ENCODE measurements at places on chromosomes 11 and 22.
A peak's percentile ranks its signal among the peaks of the same experiment; 100 is the strongest.

DNA sequence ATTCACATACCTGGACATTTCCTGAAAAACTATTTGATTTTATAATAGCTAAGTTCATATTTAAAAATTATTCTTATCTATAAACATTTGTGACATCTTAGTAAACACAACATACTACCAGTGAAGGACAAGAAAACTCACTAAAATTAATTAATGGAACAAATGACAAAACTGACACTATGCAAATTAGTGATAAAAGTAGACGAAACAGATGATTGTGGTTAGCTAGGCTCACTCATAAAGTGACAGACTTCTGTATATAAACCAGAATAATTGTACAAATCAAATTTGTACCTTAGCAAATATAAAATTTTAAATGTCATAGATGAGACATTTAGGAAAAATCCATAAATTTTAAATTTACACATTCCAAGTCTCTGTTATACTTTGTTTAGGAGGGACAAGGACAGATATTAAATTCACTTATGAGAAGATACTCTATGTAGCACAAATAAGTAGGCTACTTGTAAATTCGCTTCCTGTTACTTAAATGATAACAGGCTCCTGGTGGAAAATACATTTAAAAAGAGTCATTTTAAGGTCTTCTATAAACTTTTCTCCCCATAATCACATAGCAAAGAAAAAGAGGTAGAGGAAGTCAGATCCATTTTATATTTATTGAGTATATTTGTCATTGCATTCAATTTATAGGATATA is 81.2 kb downstream of the KIF18A start:
- no peak for DNase-seq

DNA sequence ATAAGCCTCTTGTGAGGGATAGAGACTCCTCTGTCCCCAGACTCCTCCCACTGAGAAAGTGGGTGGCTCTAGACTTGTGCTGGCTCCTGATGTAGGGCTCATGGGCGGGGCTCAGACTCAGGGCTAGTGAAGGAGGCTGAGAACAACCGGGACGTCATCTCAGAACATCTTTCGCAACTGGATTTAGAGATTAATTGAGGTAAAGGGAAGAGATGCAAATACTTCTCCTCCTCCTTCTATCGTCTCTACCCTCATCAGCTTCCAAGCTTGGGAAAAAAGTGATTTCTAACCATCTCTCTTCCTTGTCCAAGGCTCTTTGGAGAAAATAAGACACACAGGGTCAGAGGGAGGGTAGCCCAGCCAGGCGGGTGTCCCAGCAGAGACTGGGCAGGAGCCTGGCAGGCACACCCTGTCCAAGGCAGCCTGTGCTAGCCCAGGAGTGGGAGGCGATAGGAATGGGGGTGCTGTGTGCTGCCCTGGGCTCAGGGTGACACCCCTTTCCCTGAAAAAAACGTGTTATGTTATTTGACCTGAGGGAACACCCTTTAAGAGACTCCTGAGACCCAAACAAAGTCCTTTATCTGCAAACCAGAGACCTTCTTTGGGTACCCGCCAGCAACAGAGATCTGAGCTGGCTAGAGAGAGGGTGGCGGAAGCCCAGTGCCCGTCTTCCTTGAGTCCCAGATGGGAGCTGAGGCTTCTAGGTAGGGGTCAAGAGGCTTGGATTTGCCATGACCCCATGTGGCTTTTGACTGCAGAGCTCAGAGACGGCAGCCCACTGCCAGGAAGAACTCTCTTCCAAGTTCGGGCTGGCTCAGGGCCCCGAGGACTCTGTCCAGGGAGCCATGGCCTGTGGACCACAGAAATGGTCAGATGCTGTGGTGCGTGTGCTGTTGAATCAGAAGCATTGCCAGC is 160.9 kb downstream of the ADAMTS15 start:
- DNase-seq: no peak

DNA sequence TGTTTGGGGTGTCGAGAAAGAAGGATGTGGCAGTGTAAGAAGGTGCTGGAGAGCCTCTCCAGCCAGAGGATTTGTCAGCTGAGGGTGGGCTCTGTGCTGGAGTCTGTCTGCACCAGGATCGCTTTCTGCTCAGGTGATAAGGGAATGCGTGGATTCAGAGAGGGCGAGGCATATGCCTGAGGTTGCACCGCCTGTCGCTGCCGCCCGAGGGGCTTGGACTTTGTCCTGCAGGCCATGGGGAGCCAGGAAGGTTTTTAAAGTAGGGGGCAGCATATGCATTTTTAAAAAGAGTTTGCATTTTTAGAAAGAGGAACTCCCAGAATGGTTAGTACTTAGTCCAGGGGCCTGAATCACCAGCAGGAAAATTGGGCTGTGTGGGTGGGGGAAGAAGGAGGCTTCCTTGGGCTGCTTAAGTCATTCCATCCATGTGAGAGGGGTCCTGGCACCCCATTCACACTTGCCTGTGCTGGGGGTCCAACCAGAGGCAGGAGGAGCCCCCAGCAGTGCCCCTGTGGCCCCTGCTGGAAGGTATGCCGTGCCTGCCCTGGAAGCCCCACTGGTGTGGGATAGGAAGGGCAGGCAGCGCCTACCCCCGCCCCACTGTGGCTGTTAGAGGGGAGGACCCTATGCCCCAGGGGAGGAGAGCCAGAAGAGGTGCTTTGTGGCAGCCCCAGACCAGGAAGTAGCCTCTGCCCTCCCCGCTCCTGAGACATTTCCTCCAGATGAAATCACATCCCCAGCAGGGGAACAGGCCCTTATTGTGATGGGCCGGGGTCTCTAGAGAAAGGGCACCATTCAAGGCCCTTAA is 35.8 kb upstream of the MYRF start:
- no peak for DNase-seq

DNA sequence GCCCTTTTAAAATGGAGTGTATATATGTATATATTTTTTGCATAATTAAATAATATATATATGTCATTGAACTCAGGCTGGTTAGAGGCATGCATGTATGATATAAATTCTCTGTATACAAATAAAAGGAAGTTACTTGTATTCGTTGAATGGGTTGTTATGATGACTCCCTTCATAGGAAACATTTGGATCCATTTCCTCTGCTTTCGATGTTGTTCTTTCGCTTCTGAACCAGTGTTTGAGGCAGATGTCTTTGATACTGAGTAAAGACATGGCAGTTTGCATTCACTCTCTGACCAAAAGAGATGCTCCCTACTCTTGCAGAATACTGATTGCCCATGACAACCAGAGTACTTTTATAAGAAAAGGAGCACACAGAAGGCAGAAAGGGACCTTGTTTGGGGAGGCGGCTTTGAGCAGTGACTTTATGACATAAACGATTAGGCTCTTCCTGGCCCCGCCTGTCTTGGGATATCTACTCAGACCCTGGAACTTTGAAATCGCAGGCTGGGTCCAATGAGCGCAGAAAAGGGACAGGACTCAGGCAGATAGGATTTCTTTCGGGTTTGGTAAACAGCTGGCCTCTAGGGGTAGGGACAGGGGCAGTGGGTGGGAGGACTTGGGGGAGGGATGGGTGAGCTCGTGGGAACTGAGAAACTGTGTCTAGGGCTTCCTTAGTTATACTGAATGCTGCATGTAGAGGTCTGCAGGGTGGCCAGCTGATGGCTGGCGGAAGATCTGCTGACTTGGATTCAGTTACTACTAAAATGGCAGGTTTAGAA is 23.2 kb downstream of the TIMP3 start:
- no peak for DNase-seq

DNA sequence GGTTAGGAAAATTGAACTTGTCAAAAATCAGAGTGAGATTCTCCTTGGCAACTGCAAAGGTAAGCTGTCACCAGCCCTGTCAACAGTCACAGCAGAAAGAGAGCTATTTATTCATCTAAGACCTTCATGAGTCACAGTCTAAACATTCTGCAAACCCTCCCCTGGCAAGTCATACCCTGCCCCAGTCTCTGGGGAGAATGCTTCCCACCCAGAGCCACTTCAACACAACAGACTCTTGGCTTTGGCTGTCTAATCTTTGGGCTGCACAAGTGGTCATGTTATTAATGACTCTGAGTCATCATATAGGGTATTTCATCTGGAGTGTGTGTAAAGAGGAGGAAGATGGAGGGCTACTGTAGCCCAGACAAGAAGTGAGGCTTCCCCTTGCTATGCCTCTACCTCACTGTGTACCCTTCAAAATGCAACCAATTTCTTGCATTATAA is 153.4 kb downstream of the CCDC34 start:
- no peak for DNase-seq

- DNase-seq: no peak
Observed at GRCh38 chr11:104146421-104146820, 17.5 kb downstream of the PDGFD start.

GRCh38 chr11:100753571-100753970 is 66.5 kb downstream of the ARHGAP42 start:
- DNase-seq: no peak

- DNase-seq: no peak
Observed at GRCh38 chr22:43404673-43405385, 7.0 kb upstream of the MPPED1 start.

DNA sequence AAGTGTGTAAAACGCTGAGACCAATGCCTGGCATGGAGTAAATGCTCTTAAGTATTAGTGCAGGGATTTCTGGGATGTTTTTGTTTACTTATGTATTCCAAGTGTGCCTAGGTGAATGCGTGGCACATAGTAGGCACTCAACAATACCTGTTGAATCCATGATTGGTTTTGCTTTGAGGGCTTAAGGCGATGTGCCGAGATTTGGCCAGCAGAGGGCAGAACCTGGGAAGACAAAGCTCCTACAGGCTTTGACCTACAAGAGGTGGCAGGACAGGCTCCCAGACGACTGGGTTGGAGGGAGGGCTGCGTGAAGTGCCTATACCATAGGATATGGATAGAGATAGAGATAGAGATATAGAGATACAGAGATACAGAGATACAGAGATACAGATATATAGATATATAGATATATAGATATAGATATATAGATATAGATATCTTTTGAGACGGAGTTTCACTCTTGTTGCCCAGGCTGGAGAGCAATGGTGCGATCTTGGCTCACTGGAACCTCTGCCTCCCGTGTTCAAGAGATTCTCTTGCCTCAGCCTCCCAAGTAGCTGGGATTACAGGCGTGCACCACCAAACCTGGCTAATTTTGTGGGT is 13.9 kb downstream of the KCNE3 start:
- peak; percentile 14 for DNase-seq

- no peak for DNase-seq
Observed at GRCh38 chr11:134366254-134366653, 34.5 kb downstream of the GLB1L2 start.

All from stimulated activated CD8-positive, alpha-beta memory T cell treated with anti-CD3 and anti-CD28 coated beads, Interleukin-4, amount 100 ng/mL, for 1 hour (primary cell).